ENCODE measurements at places on chromosomes 3 and 15. TPM values are rescaled to one million over a fixed set of nuclear protein-coding genes. Genes with fewer than 3 reads are reported as not detected.

DNA sequence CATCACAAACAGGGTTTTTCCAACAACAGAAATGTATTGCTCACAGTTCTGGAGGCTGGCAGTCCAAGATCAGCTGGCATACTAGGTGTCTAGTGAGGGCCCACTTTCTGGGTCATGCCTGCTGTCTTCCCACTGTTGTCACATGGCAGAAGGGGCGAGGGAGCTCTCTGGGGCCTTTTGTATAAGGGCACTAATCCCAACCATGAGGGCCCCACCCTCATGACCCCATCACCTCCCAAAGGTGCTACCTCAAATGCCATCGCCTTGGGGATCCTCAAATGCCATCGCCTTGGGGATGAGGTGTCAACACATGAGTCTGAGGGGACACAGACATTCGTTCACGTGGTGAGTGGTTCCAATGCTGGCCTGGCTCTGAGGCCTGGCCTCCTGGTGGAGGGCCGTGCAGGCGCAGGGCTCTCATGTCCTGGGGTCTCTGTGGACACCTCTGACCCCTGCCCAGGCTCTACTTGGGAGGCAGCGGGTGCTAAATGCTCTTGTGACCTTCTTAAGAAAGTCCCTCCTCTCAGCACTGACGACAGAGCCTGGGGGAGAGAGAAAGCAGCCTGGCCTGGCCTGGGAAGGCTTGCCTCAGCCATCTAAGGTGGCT lies 16.8 kb downstream of the NUP210 start:
- no peak for DNase-seq

DNA sequence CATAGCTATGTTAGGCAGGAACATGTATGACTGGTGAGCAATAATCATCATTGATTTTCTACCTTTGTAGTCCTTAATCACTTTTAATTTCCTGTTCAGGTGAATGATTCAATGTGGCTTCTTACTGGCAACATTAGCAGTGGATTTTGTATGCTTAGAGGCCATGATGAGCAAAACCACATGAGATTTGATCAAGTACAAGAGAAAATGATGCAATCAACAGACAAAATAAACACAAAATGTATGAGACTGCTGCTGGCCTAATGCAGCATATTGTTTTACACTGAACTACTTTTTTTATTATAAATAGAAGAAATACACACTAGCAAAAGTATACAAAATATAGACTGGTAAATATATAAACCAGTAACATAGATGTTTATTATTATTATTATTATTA lies 47.5 kb upstream of the SI start:
- no peak for DNase-seq

DNA sequence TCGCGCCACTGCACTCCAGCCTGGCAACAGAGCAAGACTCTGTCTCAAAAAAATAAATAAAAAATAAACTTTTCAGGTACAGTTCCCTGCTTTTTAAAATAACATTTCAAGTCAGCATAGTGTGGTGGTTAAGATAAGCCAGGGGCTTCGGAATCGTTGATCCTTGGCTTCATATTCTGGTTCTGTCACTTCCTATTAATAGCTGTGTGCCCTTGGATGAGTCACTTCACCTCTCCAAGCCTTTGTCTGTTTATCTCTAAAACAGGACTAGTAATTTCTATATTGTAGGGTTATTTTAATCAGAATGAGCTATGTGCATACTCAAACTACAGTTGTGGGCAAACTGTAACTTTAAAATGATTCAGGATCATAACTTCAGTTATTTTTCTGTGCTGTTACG lies 53.8 kb upstream of the SENP5 start:
- no peak for DNase-seq

- DNase-seq, result no peak
Observed at GRCh38 chr3:54899273-54899672, 28.6 kb downstream of the LRTM1 start.

DNA sequence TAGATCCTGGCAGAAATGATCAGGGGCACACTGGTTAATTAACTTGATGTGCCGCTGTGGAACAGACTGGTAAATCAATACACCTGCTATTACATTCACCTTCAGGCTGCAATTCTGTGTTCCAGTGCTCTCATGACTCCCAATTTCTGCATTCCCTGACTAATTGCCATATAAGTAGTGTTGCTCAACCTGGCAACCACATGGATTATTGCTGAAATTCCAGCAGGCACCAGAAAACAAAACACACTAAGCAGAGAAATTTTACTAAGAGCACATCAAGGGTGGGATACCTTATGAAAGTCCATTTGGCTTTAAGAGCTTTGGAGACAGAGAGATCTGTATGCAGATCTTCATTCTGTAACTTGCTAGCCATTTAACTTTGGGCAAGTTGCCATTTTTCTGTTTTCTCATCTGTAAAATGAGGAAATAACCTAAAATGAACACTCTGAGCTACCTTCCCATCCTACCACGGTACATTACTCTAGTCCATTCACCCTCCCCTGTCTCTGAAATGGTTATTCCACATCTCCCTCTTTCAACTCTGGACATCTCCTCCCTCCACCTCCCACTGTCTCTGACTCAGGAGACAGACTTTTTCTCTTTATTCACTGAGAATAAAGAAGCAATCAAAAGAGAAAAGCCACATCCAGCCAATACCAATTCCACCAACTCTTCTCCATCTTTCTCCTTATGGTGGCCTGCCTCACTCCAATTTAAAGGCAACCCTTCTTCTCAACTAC lies 54.6 kb downstream of the STAC start:
- DNase-seq, result no peak

DNA sequence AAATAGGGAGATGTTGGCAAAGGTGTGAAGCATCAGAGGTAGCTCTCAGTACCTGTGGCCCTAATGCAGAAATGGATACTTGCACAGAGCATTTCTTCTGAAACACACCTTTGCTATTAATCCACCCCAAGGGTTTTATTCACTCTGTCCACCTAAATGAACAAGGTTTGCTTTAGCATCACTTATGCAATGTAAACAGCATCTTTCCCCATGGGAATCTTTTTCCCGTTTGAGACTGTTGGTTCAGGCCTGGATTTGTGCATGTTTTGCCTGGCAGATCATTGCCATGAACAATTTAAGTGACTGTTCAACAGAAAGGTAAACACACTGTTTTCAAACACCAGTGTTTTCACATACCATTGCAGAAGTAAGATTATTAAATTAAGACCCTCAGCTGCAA lies 508.3 kb downstream of the SOX2 start:
- DNase-seq, result no peak

- no peak for DNase-seq
Observed at GRCh38 chr3:190336516-190337189, 14.4 kb upstream of the CLDN1 start.

GRCh38 chr3:16801223-16801622 lies 83.5 kb upstream of the PLCL2 start:
- DNase-seq, result no peak

DNA sequence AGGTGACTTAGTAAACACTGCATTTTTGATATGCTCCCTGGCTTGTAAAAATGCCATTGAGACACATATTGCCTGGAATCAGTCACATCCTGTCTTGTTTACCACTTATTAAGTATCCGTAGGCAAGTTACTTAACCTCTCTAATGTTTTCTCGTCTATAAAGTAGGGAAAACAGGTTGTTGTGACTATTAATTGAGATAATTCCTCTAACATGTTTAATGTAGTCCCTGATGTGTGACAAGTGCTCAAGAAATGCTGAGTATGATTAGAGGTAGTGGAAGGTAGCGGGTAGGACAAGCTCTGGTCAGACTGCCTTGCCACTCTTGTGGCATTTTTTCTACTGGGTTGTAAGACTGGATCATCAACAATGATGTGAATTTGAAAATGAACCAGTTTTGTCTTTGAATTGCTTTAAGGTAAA lies 54.1 kb downstream of the NFKBIZ start:
- DNase-seq, result no peak

- DNase-seq, result no peak
Observed at GRCh38 chr3:52243791-52244628, 1.5 kb upstream of the PPM1M start.

GRCh38 chr15:40984964-40985363 lies 31.7 kb downstream of the CHAC1 start:
- DNase-seq, result no peak

ASB14 gene
- 0.78 TPM for polyA plus RNA-seq

SLC22A14 gene
- polyA plus RNA-seq, result 0.21 TPM

SECISBP2L gene
- 56.5 TPM for polyA plus RNA-seq

TMEM62 gene
- 5.5 TPM for polyA plus RNA-seq

MOBP gene
- 0.07 TPM for polyA plus RNA-seq

HESX1 gene
- 3.4 TPM for polyA plus RNA-seq

BFSP2 gene
- 0.69 TPM for polyA plus RNA-seq

Data from left renal pelvis (tissue), 4 donors.